Activated CD4-positive, alpha-beta T cell treated with anti-CD3 and anti-CD28 coated beads, Interleukin-10, Interleukin-2, amounts not matched to agents 100 ng/mL and 50 ng/mL, durations not matched to agents 16 hours and 8 hours (primary cell): ENCODE measurements at places on chromosomes 5 and 9.

- no peak for DNase-seq
These were observed 18.8 kb upstream of the ANKRD33B start for GRCh38 chr5:10545084-10545483.

- no peak for DNase-seq
These were observed 403.7 kb upstream of the ZNF608 start for GRCh38 chr5:125150041-125150669.

DNA sequence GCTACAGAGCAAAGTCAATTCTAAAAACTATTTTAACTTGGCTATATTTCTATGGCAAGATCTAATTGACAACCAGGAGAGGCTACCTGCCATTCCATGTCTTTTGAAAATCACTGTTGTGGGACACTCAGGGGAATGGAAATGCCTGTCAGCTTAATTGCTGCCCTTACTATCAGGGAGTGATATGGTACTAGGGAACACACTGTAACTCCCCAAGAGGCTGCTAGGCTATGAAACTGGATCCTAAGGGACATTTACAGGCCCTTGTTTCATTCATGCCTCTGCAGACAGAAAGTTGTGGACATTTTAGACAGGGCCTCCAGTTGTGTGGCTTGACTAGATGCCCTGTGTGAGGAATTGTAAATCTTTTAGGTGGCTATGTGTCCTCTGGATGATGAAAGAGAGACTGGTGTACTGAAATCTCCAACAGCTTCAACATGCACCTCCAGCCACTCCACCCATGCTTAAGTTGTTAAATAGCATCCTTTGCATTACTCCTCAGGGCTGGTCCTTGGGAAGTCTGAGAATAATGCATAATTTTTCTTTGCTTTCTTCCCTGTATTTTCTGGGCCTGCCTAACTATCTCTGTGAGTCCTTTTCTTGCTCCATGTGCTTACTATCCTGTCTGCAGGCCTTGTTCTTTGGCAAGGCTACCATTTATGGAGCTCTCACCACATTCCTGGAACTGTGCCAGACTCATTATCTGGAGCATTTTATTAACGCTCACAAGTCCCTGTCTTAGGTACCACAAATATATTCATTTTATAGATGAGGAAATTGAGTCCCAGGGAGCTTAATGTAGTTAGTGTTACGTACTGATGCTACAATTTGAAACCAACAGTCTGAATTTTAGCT, 3.2 kb downstream of the MROH2B start:
- DNase-seq: no peak

- no peak for DNase-seq
These were observed 36.0 kb downstream of the ANKRD33B start for GRCh38 chr5:10599862-10600284.

DNA sequence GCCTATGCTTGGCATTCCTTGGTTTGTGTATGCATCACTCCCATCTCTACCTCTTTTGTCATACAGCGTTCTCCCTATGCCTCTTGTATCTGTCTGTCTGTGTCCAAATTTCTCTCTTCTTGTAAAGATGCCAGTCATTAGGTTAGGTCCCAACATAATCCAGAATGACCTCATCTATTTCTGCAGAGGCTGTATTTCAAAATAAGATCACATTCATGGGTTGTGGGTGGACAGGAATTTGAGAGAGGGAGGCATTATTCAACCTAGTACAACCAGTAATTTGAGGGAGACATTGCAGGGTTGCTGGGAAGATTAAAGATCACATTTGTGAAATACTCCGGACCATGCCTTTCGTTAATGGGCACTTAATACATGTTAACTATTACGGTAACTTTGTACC, 155.0 kb downstream of the MAN2A1 start:
- DNase-seq: no peak

DNA sequence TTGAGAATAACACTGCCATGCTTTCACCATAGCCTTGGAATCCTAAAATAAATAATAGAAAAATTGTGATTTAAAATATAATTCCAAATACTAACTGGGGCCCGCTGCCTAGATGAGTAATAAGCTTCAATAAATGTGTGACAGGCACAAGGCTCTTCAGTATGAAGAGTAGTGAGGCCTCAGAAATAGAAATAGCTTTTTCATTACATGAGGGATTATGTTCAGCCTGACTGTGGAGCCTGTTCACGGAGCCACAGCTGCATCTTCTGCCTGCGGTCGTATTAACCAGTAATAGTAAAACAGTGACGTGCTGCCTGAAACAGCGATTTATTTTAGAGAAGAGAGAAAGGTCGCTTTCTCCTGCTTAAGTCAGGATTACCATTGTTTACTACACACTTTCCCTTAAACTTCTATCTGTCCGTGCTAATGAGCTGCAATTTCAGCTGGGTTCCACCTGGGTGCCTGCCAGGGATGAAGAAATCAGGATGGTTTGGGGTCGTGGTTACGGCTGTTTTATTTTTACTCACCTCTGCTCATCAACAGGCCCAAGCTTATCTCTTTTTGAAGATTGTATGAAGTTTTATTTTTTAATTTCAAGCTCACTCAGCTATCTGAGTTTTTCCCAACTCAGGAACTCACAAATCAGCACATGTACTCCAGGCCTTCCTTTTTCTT, 284.9 kb upstream of the WWC1 start:
- DNase-seq: no peak

- no peak for DNase-seq
These were observed 30.9 kb upstream of the OSMR start for GRCh38 chr5:38814879-38815278.

DNA sequence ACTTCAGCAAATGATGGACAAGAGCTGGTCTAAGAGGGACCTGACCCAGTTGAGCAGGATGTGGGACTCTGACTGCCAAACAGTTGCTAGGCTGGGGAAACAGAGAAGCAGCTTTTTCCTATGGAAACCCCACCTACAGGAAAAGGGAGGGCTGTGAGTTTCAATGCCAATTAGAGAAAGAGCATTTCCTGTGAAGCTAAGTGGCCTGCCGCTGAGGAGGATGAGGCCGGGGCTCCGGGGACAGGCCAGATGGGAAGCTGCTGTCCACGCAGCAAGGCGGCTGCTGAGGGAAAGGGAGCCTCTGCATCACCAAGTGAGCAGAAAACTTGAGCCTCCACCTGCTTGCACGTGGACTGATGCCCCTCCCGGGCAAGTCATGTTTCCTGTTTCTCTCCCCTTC, at the start of gene PCDH12:
Gene PCDH12, minus strand, starts transcription at position 90 of the 400 bp plus-strand sequence. CDS start 351 bp downstream, outside the sequence.
- peak; percentile 56 for DNase-seq

DNA sequence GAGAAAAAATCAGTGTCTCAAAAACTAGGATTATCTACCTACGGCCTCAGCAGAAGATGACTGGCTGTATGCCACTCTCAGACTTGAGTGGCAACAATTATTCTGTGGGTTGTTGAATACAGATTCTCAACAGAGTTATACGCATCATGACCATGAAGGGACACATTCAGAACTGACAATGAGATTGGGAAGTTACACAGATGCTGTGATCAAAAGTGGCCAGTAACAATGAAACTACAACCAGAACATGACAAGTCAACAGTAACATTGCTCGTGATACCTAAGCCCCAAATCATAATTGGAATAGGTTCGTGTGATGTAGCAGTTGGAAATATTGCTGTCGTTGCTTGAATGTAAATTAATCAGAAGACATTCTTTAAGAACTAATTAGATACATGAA, 957.5 kb upstream of the CDH9 start:
- DNase-seq: no peak

- peak; percentile 37 for DNase-seq
These were observed 1.7 kb upstream of the PTPDC1 start for GRCh38 chr9:94082553-94082952.

DNA sequence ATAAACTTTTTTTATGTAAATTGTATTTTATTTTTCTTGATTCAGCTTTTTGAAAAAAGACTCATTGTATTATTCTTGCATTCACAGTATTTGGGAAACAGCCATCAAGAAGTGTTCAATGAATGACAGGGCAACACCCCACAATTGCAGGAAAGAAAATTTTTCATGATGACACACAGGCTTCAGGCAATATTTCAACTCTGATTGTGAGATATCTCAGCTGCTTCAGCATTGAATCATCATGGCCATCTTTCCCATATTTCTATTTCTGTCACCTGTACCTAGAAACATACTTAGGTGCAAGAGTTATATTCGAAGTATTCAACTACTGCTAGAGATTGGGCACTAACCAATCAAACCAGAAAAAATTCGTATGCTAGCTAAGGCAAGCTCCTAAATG, 446.0 kb downstream of the ISL1 start:
- no peak for DNase-seq

GRCh38 chr5:11672385-11673085, 231.7 kb downstream of the CTNND2 start:
- DNase-seq: no peak

DNA sequence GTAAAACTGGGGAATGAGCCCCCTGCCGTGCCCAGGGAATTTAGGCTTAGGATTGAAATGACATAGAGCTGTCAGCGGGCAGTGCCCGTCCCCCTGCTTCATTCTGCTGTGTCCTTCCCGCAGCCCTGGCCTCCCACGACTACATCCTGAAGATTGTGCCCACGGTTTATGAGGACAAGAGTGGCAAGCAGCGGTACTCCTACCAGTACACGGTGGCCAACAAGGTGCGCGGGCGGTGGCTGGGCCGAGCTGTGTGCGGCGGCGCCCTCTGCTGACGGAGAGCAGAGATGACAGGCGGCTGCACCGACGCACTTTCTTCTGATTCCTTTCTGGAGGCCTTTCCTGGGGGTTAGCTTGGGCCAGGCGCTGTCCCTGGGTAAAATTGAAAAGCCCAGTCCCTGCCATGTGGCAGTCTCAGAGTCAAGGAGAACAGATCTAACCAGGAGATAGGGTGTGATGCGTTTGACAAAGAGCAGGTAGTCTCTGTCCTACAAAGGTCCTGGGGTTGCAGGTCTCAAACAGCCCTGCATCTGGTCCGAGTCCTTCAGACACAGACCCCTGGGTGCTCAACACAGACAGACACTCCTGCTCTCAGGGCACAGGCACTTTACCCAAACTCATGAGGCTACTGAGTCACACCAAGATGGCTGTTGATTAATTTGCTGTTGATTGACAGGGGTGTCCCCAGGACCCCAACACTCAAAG, 26.8 kb upstream of the RPL26L1 start:
- DNase-seq: peak; percentile 69

- DNase-seq: no peak
These were observed 156.8 kb downstream of the PAX5 start for GRCh38 chr9:36877239-36877638.

- no peak for DNase-seq
These were observed 37.0 kb downstream of the CXXC5 start for GRCh38 chr5:139684881-139685749.

GRCh38 chr5:1413611-1414241, 31.5 kb downstream of the SLC6A3 start:
- DNase-seq: no peak

DNA sequence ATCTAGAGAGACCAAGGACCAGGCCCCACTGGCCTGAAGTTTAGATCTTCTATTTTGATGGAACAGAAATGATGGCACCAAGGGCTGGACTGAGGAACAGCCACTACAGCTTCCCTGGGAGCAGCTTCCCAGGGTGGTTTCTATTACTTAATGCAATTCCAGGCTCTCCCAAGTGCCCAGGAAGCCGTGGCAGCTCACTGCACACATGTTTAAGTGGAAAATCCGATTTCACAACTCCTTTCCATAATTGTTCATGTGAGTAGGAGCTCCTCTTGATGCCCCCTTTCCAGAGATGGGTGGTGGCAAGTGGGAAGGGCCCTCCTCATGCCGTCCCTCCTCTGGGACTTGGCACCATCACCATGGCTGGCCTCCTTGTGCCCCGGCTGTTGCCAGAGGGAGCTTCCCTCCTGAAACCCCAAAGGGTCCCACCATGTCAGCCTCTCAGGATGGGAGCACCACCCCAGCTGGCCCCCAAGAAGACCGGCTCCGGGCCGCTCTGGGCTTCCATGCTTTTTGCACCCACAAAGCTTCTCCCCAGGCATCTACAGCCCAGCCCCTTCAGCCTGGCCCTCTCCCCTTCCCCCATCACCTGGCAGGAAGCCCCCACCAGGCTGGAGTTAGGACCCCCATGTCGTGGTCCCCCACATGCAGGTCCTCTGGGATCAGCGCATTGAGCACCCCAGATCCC, 9.1 kb upstream of the UBAC1 start:
- DNase-seq: no peak

- DNase-seq: no peak
These were observed 85.4 kb upstream of the TBCA start for GRCh38 chr5:77861576-77861975.

GRCh38 chr5:90598293-90598692, 39.7 kb downstream of the ADGRV1 start:
- no peak for DNase-seq

DNA sequence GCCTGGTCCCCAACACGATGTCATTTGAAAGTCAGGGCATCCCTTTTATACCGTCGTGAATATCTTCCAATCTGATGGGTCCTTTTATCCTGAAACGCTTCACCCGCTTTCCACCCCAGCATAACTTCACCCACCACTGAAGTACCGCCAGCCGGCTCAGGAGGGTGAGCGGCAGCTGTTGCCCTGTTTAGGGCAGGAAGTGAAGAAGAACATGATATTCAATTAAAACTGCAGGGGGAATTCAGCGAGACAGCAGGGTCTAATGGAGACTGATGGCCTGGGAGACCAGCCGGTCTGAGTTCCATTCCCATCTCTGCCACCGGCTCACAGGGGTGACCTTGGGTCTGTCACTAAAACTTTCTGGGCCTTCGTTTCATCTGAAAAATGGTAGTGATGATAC, 68.2 kb upstream of the EGFLAM start:
- DNase-seq: no peak

DNA sequence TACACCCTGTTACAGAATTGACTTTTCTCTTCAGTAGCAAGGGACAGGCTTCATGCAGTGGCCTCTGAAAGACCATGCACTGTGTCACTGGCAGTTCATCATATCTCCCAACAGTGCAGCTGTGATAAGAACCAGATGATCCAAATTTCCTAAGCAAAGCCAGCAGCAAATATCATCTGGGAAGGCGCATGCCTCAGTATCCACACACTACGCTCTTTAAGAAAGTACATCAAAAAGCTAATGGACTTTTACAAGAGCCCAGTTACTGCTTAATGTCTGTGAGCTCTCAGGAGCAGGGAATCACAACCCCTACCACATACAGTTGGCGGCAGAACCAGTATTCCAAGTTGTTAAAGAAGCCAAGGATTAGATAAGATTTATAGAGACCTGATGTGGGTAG, 25.1 kb downstream of the ADAMTSL1 start:
- no peak for DNase-seq

DNA sequence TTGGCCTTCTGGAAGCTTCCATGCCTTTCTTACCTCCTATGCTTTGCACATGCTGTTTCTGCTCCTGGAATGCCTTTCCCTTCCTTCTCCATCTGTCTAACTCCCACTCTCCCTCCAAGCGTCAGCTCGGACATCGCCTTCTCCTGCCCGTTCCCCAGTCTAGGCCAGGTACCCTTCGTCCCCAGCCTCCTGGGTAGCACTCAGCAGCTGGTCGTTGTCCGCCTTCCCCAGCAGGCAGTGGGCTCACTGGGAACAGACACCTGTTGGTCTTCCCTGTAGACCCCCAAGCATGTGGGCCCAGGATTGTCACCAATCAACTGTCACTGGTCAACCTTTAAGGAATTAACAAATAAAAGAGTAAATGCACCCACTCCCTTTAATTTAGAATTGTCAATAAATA, 202.2 kb downstream of the RGS3 start:
- no peak for DNase-seq

DNA sequence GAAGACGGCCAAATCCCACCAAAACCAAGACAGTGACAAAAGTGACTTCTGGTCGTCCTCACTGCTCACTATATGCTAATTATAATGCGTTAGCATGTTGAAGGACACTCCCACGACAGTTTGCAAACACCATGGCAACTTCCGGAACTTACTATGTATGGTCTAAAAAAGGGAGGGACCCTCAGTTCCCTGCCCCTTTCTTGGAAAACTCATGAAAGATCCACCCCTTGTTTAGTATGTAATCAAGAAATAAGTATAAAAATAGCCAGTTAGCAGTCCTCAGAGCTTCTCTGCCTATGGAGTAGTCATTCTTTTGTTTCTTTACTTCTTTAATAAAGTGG, 9.5 kb downstream of the FCN2 start:
- DNase-seq: no peak
